ENCODE measurements at places on chromosomes 7 and 10.

DNA sequence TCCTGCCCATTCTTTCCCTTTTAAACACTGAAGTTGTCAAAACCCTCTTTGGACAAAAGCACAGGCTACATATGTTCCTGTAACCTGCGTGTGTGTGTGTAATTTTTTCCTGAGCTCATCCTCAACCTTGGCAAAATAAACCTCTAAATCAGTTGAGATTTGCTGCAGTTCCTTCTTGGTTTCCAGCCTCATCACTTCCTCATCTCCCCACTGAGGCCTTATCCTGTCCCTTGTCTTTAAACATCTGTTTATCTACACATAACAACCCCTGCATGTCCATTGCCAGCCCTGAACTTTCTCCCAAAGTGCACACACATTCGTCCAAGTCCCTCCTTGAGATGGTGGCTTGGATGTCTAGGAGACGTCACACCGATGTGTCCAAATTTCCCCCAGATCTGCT is 35.5 kb downstream of the LYZL2 start:
- DNase-seq: no peak

DNA sequence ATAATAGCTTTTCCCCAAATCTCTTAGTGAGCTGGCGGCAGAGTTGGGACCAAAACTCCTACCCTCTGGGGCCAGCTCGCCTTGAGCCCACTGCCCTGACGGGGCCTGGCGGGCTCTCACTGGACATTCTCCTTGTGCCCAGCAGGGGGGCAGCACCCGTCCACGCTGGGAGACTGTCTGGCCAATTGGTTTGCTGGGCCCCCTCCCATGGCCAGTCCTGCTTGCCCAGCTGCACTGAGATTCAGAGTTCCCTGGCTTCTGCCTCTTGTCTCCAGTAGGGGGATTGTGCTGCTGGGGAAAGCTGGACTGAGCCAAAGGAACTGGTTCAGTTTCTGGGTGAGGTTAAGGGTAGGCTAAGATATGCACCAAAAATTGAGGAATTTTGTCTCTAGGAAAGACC is 59.8 kb downstream of the RAMP3 start:
- no peak for DNase-seq

- no peak for DNase-seq
These were observed 378.5 kb downstream of the CCSER2 start for GRCh38 chr10:84706875-84707274.

- DNase-seq: no peak
These were observed 147.8 kb upstream of the KLF14 start for GRCh38 chr7:130881799-130882141.

DNA sequence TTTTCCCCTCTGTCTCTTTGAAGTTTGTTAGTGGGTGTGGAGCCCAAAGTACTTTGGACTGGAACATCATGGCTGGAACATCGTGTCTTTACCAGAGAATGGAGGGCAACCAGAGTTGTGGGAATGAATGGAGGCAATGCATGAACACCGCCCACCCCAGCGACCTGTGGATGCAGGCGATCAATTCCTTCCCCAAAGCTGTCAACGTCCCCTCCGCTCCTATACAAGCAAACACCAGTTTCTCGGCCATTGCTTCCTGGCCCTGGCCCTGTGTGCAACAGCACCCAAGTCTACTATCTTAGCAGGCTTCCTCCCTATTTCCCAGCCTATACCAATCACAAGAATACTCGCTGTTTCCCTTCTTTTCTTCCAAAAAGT is 62.6 kb downstream of the CARD11 start:
- no peak for DNase-seq

DNA sequence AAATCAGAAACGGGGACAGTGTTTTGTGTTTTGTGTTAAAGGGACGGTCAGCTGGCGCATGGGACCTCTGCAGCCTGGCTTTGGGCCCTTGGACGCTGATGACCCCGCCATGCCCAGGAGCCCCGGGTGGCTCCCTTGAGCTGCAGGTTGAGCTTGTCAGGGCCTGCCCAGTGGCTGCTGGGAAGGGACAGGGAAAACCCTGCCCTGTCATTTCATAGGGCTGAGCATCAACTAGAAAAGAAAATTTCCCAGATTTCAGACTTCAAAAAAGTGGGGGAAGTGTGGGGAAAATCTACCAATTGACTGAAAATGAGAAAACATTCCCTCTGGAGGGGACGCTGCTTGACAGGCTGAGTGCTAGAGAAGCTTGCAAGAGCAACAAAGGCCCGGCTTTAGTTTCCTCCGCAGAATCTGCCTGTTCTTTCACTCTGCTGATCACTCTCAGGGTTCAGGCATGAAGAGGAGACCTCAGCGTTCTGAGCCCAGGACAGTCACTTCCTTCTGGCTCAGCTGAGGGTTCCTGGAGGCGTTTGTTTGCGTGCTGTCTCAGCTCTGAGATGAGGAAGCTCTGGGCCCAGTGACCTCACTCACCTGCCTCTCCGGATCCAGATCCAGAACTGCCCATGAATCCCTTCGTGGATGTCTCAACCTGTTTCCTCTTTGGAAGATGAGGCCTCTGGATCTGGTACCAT is 18.6 kb upstream of the DNAJB6 start:
- DNase-seq: no peak

DNA sequence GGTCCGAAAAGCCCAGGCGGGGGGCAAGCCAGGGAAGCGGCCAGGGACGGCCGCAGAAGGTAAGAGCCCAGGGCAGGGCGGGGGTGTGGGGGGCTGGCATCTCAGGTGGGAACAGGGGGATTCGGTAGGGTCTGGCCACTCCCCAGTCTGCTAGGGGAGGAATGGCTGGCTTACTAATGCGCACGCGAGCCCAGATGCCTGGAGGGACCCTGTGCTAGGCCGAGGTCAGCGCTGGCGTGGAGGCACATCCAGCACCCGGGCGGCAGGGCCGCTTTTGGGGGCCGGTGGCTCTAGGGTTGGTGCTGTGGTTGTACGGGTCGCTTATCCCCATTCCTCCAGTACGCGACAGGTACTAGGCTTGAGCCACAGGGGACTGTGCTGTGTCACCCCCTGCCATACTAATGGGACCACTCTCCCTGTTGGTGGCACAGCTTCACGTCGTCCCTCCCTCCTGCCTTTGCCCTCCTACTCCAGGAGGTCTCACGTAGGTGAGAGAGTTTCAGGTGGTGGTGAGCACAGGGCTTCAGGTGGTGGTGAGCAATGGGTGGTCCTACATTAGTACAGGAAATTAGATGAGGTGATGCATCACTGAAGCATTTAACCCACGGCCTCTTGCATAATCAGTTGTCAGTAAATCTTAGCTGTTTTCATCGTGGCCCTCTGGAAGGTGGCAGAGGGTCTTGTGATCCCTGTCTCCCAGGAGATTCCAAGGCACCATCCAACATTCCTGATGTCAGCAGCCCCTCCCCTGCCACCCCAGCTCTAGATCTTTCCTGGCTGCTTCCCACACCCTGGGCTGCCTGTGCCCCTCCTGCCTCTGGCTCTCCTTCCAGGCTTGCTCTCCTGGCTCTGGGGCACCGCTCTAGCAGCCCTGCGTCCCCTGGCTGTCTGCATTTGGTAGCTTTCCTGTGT is 971 bp downstream of the AEBP1 start:
- no peak for DNase-seq

GRCh38 chr10:117677239-117677638 is 134.7 kb downstream of the EMX2 start:
- no peak for DNase-seq

DNA sequence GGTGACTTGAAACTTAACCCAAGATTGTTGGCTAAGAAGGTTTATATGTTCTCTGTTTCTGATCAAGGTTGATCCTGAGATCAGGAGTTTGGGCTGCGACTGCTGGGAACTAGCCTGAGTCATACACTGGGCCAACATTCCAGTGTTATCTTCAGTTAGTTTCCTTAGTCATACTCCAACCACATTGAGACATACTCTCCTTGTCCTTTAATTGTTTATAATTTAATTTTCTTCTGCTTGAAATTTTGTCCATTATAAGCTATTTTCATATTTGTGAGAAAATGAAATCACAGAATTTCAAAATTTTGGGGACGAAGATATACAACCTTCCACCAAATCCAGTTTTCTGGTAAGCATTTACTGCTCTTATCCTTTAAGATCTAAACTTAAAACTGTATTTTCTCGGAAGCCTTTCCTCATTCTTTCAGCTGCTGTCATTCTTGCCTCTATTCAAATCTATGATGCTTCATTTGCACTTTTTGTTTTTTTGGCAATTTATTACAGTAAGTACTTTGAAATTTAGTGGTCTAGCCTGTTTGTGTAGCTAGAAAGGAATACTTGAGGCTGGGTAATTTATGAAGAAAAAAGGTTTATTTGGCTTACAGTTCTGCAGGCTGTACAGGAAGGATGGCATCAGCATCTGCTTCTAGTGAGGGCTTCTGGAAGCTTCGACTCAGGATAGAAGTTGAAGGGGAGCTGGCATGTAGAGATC is 63.4 kb upstream of the POT1 start:
- DNase-seq: peak; percentile 27

GRCh38 chr7:2230882-2231281 is 1.9 kb downstream of the MAD1L1 start:
- no peak for DNase-seq
